ENCODE measurements at places on chromosomes 2 and 18. TPM values are rescaled to one million over a fixed set of nuclear protein-coding genes. Genes with fewer than 3 reads are reported as not detected.

- no peak for DNase-seq
Observed at GRCh38 chr18:25454270-25454659, 102.3 kb upstream of the ZNF521 start.

DNA sequence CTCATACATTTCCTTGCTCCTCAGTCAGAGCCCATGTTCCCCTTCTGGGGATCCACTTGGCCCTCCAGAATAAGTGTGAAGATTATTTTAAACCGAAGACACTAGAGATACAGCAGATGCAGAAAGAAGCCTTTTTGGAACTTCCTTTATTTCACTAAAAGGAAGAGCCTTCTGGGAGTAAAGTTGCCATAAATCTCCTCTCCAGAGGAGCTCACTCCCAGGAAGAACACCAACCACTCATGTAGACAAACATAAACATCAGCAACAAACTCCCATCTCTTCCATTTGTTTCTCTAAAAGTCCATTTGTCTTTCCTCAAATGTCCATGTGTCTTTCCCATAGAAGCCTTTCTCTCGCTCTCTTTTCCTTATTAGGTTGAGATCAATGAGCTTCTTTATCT, 62.4 kb upstream of the MSH6 start:
- DNase-seq = no peak

Gene ALPP
- total RNA-seq = not detected

Gene C2orf74
- 14.5 TPM for total RNA-seq
